CD4-positive, alpha-beta T cell treated with Interleukin-17A for 4 hours (primary cell): ENCODE measurements at places on chromosomes 16 and 17.

DNA sequence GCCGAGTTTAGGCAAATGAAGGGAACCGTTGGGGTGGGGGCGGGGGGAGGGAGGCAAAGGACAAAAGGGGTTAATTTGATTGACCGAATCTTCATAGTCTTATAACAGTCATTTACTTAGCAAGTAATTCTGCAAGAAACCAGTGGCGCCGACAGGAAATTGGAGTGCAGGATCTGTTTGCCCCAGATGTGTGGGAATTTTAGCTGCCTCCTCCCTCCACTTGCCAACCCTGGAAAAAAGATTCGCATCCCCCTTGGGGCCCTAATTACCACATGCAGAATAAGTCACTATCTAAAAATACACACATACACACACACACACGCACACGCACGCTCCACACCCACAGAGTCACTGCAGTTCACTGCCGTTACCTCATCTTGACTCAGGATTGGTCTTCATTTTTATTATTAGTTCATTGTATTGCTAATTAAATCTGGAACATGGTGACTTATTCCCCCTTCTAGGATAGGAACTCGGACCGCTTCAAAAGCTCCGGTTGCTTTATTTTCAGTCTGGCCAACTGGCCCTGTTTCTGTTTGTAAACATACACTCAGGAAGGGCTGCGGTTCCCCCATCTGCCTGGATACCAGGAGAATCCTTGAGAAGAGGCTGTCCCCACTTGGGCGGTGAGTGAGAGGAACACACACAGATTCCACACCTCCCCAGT lies 241.6 kb upstream of the SALL1 start:
- no peak for DNase-seq

- DNase-seq: no peak
Observed at GRCh38 chr17:50681263-50682200, 26.2 kb downstream of the ANKRD40 start.

- no peak for DNase-seq
Observed at GRCh38 chr17:45020354-45021138, 30.9 kb downstream of the DCAKD start.

DNA sequence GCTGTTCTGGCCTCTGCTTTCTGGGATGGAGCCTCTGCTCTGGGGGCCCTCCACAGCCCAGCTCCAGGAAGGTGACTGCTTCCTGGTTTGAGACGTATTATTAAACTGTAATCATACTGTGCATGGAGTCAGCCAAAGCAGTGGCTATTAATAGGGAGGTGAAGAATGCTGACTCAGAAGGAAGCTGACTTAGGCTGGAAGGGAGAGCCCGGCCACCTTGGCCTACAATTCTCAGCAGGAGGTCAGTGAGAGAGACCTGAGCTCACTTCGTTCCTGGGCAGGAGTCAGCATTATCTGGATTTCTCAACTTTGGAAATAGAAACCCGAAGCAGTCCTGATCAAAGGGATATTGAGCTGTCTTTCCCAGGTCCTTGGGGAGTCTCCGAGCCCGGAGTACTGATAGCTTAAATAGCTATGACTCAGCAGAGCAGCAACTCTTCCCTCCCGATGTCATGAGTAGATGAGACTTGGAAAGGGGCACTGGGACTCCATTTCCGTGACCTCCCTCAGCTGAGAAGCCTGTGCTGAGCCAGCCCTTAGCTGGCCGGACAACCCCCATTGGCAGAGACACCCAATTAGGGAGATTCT lies 91.8 kb downstream of the YPEL2 start:
- DNase-seq: no peak

DNA sequence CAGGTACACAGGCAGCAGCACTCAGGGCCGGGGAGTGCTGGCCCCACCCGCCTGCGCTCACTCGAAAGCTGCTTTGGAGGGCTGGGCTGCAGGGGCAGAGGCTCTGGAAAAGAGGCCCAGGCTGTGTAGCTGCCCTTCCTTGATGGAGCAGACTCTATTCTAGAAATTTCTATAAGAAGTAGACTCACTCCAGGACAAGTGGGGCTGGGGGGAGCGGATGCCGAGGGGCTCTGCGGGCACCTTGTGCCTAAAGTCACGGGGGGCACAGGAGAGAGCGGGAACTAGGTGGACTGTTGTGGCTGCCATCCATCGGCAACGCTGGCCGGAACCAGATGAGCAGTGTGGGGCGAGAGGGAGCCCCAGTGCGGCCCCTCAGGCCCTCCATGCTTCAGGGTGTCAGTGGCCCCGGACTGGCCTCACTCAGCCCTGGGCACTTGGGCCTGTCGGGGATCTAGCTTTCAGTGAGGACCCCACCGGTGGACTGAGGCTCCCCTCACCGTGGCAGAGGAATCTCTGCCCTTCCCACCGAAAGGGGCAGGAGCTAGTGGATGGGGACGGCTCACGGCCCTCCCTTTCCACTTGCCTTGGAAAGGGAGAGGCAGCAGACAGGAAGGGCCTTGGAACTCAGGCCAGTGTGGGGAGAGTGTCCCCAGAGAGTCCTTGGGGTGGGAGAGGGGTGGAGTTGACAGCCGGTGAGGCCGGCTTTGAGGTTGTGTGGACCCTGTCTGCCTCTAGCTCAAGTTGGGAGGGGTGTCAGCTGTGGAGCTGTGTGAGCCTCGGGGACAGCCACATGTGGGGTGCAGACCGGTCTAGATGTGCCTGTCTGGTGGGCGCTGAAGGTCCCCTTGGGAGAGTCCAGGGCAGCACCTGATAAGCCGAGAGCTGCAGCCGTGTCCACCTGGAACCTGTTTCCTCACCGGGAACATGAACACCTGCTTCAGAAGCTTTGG lies 16.6 kb downstream of the ENDOV start:
- no peak for DNase-seq

GRCh38 chr16:87431926-87432325 lies 39.8 kb downstream of the MAP1LC3B start:
- no peak for DNase-seq

DNA sequence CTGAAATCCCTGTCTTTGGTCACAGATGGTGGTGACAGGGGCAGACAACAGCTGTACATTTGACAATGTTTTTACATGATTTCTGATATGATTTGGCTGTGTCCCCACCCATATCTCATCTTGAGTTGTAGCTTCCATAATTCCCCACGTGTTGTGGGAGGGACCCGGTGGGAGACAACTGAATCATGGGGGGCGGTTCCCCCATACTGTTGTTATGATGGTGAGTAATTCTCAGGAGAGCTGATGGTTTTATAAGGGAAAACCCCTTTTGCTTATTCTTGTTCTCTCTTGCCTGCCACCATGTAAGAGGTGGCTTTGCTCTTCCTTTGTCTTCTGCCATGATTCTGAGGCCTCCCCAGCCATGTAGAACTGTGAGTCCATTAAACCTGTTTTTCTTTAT lies 353.9 kb downstream of the CPPED1 start:
- DNase-seq: no peak

GRCh38 chr17:45131616-45132319 lies 547 bp downstream of the PLCD3 start:
- DNase-seq: peak; percentile 70

DNA sequence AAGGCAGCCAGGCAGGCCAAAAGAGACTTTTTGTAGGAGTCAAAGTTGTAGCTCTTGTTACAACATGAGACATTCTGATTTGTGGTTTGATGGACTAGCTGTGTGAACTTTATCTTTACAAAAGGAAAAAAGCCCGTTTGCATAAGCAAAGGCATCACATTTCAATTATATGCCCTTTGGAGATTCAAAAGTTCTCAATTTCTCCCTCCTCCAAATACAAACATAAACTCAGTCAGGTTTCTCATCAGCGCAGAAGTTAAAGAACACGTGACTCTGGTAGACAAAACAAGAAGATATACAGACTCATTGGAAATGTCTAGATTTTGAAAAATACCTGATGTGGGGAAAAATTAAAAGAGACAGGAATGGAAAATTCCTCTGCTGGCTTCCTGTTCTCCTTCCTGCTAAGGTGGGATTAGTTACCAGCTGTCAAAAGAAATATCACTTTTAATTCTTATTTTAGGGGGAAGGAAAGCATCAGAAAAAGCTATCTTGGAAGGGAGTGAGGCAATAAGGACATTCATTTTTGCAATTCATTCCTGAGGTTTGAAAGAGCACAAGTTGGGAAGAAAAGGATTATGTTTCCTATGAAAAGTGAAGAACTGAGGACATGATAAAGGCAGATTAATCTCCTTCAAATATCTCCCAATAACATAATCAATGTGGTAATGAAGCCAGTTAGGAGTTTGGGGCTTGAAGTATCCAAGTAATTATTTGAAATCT lies 4.6 kb upstream of the KCNJ16 start:
- DNase-seq: no peak

DNA sequence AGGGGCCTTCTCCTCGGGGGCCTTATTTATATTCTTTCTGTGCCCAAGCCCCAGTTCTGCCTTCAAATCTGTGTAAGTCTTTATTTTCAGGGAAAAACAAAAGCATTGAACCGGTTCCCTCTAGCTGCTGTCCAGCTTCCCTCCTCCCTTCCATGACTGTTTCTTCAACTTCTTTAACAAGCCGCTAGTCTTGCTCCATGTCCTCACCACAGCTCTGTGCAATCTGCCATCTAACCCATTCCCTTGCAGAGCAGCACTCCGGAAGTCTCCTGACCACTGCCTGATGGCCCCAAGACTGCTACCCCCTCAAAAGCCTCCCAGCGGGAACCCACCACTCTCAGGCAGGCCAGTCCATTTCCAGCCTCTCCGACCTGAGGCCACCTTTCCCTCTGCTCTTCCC lies 16.9 kb downstream of the EMC8 start:
- DNase-seq: no peak

DNA sequence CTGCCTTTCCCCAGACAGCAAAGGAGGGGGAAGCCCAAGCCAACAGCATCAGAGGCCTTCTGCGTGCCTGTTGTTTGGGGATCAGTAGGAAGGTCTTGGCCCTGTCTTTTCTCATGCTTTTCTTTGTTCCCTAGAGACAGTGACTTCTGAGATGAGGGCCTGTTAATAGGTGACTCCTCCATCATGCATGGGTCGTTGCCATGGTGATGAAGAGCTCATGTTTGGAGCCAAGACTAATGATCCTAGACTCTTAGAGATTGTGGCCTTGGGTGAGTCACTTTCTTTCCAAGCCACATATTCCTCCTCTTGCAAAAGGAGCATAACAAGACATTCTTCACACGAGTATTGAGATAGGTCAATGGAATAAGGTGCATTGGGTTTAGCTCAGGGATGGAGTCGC lies 201.1 kb upstream of the ASIC2 start:
- no peak for DNase-seq

DNA sequence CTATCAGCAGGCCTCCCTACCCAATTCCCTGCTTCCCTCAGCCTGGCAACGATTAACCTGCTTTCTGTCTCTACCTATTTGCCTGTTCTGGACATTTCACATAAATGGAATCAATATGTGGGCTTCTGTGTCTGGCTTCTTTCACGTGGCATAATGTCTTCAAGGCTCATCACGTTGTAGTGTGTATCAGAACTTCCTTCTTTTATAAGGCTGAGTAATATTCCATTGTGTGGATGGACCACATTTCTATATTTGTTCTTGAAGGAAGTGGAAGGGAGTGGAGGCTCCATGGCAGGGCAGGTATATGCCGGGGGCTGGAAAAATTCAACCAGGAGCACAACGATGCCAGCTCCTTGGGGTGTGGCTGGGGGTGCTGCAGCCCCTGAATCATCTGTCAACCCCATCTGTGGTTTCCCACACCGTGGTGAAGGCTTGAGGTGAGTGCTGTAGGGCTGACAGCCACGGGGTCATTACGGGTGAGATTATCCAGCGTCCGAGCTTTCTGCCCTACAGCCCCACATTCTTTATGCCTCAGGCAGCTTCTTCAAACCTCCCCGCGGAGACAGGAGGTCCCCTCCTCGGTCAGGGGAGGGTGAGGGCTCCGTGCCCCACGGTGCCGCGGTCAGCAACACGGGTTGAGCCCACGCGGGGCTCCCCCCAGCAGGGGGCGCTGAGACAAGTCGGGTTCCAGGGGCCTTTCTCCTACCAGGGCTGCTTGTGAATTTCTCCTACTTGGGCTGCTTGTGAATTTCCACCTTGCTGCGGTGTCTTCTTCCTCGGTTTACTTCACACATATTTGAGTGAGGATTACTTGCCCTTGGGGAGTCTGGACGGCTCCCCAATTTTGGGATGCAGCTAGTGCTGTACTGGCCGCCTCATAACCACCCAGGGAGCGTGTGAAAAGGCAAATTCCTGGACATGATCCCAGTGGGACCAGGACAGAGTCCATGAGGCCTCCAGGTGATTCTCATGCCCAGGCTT lies 18.3 kb upstream of the WFIKKN2 start:
- DNase-seq: peak; percentile 79

DNA sequence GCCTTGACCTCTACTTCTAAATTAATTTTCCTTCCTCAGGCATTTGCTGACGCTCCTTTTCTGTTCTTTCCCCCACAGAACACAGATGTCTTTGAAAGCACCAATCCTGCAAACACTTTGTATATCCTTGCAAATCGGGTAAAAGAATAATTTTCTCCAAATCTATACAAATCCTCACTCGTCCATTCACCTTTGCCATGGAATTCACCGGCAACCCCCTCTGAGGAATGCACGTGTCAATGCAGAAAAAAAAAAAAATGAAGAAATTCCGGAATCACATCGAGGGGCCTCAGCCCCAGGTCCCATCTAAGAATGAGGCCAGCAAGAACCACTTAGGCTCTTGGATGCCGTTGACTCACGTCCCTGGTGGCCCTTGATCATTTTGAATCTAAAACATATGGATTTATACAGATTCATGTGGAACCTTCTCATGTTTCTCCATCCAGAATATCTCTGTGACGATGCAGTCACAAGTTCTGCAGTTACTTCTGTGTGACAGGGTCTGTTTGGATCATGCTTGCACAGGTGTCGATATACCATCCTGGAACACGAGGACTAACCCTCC lies 136.9 kb downstream of the RBFOX3 start:
- no peak for DNase-seq

GRCh38 chr16:4123616-4124300 lies 7.5 kb upstream of the ADCY9 start:
- DNase-seq: no peak

- DNase-seq: no peak
Observed at GRCh38 chr16:85605912-85606841, 6.9 kb upstream of the GSE1 start.

GRCh38 chr17:34974179-34974578 lies 6.1 kb upstream of the LIG3 start:
- no peak for DNase-seq

DNA sequence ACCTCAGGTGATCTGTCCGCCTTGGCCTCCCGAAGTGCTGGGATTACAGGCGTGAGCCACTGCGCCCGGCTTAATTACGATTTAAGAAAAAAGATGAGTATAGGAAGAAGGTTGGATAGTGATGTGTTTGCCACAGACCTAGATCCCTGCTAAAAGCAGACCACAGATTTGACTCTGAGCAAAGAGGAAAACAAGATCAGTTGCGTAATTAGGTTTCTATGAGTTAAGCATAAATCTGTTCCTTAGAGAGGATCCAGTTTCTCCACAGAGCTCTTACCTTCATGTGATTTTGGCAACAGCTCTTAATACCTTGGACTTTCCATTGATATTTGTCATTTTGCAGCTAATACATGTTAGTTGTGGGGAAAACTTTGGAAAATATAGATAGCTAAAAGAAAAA lies 31.1 kb downstream of the CDH1 start:
- no peak for DNase-seq

- peak; percentile 21 for DNase-seq
Observed at GRCh38 chr17:8072341-8072728, 15.2 kb downstream of the ALOX12B start.
